Right cardiac atrium (tissue), 5 donors: ENCODE measurements at places on chromosomes 16 and 17. TPM values are rescaled to one million over a fixed set of nuclear protein-coding genes. Genes with fewer than 3 reads are reported as not detected.

SLC9A5 gene
- 2.2 TPM for total RNA-seq

GRCh38 chr16:64133366-64133765 is 988.5 kb downstream of the CDH11 start:
- no peak for DNase-seq

DPEP1 gene
- 0.31 TPM for total RNA-seq

GRCh38 chr16:12159028-12159427 is 182.5 kb downstream of the SNX29 start:
- no peak for DNase-seq

GRCh38 chr17:74176546-74177001 is 26.9 kb upstream of the RPL38 start:
- peak; percentile 74 for DNase-seq

ATP1B2 gene
- 5.3 TPM for total RNA-seq

GRCh38 chr17:7003745-7004144 is 7.9 kb downstream of the ALOX12 start:
- DNase-seq: no peak

MYL11 gene
- total RNA-seq: 0.94 TPM

GRCh38 chr17:70564006-70564620 is 394.8 kb downstream of the KCNJ2 start:
- DNase-seq: no peak

FBXW10B gene
- total RNA-seq: 0.47 TPM

CHMP1A gene
- 36.2 TPM for total RNA-seq

GRCh38 chr16:3431779-3432219 is 11.5 kb downstream of the ZNF597 start:
- DNase-seq: peak; percentile 80

DNA sequence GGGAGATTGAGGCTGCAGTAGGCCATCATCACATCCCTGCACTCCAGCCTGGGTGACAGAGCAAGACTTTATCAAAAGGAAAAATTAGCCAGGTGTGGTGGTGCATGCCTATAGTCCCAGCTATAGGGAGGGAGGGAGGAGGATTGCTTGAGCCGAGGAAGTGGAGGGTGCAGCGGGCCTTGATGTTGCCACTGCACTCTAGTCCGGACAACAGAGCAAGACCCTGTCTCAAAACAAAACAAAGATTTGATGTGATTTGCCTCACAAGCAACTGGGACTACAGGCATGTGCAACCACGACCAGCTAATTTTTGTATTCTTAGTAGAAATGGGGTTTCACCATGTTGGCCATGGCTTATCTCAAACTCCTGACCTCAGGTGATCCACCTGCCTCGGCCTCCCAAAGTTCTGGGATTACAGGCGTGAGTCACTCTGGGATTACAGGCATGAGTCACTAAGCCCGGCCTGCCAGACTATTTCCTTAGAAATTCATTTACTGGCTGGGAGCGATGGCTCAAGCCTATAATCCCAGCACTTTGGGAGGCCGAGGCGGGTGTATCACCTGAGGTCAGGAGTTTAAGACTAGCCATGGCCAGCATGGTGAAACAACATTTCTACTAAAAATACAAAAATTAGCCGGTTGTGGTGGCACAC is 11.5 kb downstream of the UBE2G1 start:
- DNase-seq: no peak

- no peak for DNase-seq
These were observed 19.7 kb upstream of the RCVRN start for GRCh38 chr17:9924735-9925191.

GRCh38 chr17:82963104-82963950 is 116.1 kb upstream of the METRNL start:
- DNase-seq: peak; percentile 94

DNA sequence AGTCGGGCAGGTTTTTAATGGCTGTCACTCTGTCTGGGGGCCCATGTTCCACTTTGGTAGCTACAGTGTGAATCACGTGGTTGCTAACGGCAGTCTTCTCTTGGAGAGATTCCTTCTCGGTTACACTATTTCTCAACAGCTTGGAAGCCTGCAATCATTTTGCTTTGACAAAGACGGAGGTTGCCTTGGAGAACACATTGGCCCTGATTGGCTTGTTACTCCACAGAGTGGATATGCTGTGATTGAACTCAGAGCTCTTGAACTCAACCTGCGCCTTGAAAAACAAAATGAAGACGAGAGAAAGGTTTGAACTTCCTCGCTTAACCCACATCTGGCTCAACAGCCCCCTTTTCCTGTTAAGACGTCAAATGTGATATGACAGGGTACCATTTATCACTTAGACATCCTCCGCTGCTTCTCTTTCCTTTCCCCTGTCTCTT is 218.9 kb downstream of the MAF start:
- no peak for DNase-seq

CRHR1 gene
- not detected for total RNA-seq

FOXC2 gene
- 2.6 TPM for total RNA-seq

GRCh38 chr16:81321039-81321438 is 6.3 kb downstream of the GAN start:
- no peak for DNase-seq

GRCh38 chr16:85286066-85286831 is 174.0 kb upstream of the CIBAR2 start:
- peak; percentile 91 for DNase-seq

DNA sequence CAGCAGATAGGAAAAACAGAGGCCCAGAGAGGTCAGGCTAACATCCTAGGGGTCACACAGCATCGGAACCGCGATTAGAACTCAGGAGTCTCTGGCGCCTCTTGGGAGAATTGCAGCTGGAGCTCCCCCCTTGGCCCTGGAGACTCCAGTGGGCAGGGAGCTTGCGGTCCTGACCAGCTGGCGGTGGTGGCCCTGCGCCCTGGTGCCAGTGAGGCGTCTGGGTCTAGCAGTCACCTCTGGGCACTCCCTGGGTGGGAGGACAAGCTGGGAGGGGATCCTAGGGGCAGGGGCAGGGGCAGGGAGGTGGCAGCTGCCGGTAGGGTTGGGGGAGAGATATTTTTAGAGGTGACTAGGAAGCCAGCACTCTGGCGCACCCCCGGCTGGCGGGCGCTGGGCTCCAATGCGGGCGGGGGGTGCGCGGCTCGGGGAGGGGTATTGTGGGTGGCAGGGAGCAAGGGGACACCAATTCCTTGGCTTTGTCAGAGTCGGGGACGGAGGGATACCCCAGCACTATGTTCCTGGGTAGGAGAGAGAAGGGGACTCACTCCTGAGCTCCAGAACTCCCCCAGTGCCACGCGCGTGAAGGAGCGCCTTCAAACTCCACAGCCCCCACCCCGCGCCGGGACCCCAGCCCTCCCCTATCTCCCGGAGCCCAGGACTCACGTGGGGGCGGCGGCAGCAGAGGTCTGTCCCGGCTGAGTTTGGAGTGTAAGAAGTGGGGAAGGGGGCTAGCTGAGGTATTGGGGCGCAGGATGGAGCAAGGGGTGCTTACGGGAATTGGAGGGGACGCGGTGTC is 584 bp downstream of the PHOSPHO1 start:
- no peak for DNase-seq

DNA sequence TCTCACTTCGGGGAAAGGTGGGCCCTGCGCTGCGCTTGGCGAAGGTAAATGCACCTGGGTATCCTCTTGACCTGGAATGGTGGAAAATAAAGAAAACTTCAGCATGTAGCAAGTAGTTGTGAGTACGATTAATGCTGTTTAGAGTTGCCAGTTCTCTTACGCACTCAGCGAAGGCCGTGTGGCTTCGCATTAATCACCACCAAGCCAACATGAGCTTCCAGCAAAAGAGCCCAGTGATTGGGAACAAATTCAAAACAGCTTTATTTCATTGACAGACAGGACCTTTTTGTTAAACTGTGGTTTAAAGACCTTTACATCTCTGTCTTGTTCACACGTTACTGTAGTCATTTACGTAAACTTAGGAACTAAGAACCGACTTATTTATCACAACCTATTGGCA is 531.4 kb downstream of the MAF start:
- DNase-seq: no peak

DNA sequence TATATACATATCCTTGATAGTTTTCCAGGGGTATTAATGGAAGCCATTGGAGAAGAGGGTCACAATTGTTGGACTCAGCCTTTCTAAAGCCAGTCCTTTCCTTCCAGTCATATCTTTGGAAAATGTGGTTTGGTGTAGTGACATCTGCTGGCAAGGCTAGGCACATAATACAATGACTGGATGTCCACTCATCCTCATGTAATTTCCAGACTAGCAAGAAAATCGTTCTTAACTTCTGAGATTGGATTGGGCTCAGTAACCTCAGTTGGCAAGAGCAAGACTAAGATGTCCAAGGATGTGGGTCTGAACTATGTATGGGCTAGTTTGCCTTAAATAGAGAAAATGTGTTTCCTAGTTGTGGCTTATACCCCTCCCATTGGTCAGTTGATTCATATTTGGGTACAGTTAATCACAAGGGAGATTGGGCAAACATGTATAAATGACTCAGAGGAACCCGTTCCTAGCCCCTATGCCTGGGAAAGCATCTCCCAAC is 8.7 kb upstream of the KAT7 start:
- no peak for DNase-seq

RMI2 gene
- total RNA-seq: 0.67 TPM

- no peak for DNase-seq
These were observed 32.2 kb downstream of the NAGPA start for GRCh38 chr16:5001571-5001970.

DNA sequence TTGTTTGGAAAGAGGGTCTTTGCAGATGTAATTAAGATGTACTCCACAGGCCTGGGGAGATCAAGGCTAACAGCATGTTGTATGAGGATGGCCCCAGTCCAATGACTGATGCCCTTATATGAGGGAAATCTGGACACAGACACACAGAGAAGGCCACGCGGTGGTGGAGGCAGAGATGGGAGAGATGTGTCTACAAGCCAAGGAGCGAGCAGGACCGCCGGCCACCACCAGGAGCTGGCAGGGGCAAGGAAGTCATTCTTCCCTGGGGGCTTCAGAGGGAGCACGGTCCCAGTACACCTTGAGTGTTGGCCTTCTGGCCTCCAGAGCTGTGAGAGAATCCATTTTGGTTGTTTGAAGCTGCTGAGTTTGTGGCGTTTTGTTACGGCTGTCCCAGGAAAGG is 14.7 kb downstream of the SOCS3 start:
- DNase-seq: no peak

GRCh38 chr17:64074704-64075426 is 54.4 kb upstream of the ICAM2 start:
- DNase-seq: no peak

BORCS6 gene
- 9.5 TPM for total RNA-seq

- DNase-seq: no peak
These were observed 16.3 kb downstream of the LGALS3BP start for GRCh38 chr17:78963378-78963777.

CACNG5 gene
- total RNA-seq: not detected

GRCh38 chr16:85033171-85033570 is 5.6 kb downstream of the KIAA0513 start:
- DNase-seq: peak; percentile 25

TMEM11 gene
- total RNA-seq: 30.7 TPM

GRCh38 chr16:70396246-70396904 is 42.5 kb downstream of the ST3GAL2 start:
- DNase-seq: no peak

- DNase-seq: no peak
These were observed 173.8 kb upstream of the RPH3AL start for GRCh38 chr17:526425-526824.

CCL3 gene
- 1.6 TPM for total RNA-seq

DNA sequence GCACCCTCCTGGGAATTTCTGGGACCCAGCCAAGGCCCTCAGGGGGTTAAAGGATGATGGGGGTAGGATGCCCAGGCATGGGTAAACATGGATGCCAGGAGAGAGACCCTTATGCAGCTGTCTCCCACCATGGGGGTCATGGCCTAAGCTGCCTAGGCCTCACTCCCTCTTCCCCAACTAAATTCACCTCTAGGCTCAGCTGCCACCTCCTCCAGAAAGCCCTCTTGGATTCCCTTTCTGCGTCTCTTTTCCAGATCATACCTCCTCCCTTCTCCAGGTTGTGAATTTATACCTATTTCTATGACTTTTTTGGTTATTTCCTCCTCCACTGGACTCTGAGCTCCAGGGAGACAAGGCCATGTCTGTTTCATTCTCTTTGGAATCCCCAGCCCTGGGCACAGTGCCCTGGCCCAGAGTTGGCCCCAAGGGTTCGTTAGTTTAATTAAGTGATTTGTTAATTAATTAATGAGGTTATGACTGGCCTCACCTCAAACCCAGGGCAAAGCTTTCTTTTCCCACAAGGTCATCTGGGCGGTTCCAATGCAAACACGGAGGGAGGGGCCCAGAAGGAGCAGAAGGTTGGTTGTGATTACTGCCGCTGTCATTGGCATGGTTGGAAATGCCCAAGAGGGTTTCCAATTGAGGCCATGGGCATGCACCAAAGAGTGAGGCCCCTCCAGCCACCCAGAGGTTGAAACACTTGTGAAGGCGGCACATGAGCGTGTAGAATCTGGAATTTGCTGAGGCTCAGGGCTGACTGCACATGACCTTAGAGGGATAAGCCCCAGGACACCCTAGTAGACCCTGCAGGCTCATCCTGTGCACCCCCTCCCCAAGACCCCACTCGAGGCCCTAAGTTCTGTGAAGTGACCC is 6.9 kb upstream of the KRT17 start:
- DNase-seq: peak; percentile 24

MT1M gene
- 5.5 TPM for total RNA-seq

SREBF1 gene
- total RNA-seq: 28.7 TPM

MATCAP1 gene
- 22.9 TPM for total RNA-seq

GRCh38 chr17:4786516-4786915 is 352 bp upstream of the VMO1 start:
- DNase-seq: no peak

- DNase-seq: no peak
These were observed 29.9 kb downstream of the MAP3K3 start for GRCh38 chr17:63652106-63652505.

VPS35 gene
- total RNA-seq: 77.5 TPM

VTN gene
- 3.8 TPM for total RNA-seq

- peak; percentile 70 for DNase-seq
These were observed 46.3 kb downstream of the DNAH9 start for GRCh38 chr17:11644265-11645212.

DNA sequence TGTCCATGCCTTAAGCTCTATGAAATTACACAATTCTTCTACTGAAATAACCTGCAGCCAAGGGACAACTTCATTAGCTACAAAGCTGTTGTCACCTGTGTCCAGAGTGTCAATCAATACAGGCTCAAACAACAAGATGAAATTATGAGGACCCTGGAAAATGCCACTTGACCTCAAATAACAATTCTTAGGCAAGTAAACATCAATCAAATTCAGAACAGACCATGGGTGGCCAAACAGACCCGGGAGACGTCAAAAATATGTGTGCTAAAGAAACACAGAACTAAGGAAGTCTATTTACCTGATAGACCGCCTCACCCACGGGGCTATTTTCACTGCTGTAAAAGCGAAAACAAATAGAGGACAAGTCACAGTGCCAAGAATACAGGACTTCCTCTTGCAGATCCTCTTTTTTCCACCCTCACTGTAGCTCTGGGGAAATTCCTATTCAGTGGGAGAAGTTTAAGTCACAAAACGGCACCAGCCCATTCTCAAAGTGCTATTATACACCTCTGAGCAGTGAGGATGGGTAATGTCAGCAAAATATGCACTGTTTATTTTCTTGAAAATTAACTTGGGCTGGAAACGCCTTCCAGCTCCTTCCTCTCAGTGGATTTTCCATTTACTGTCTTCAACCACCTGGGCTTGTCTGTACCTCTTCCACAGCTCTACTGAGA is 2.7 kb downstream of the LITAF start:
- DNase-seq: peak; percentile 13
